Posterior cingulate gyrus (tissue), 11 donors: ENCODE measurements at places on chromosomes 4 and X.

DNA sequence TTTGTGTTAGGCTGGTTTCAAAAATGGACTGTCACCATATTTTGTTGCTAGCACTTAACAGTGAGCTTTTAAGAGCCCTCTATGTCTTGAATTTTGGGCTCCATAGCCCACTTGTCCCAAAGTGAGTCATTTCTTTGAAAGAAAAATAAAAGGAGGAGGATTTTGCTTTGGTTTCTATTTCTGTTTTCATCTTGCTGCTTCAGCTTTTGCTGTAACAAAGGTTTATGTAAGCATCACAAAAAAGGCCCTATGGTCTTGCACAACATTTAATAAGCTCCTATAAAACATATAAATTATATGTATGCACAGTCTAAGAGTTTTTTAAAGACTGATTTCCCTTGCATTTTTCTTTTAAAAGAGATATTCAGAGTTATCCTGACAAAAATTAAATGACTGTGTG is 105.2 kb downstream of the PHOX2B start:
- DNase-seq = no peak

DNA sequence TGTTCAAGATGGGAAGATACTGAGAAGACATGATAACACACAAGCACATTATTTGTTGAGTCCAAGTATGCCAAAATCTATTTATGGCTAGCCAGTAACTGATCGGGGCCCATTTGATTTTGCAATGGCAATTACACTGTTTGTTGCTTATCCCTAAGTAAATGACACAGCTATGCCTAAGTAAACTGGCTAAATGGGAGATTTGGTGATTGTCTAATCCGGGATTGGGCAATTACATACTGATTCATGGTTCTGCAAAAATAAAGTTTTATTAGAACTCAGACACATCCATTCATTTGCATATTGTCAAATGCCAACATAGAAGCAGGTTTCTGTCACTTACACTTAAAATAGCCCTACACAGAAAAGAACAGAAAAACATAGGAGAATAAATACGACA is 140.2 kb upstream of the TBL1X start:
- no peak for DNase-seq

DNA sequence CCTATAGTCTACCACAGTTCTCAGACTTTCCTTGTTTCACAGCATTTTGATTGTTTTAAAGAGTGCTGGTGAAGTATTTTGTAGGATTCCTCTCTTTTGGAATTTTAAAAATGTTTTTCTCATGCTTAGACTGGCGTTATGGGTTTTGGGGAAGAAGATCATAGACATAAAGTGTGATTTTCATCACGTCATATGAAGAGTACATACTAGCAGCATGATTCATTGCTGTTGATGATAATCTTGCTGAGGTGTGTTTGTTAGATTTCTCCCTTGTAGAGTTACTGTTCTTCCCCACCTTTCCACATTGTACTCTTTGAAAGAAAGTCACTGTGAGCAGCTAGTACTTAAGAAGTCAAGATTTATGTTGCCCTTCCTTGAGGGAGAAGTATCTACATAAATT is 396.1 kb upstream of the GNPDA2 start:
- DNase-seq = no peak

GRCh38 chrX:70032792-70033191 is 16.9 kb downstream of the AWAT2 start:
- DNase-seq = no peak

DNA sequence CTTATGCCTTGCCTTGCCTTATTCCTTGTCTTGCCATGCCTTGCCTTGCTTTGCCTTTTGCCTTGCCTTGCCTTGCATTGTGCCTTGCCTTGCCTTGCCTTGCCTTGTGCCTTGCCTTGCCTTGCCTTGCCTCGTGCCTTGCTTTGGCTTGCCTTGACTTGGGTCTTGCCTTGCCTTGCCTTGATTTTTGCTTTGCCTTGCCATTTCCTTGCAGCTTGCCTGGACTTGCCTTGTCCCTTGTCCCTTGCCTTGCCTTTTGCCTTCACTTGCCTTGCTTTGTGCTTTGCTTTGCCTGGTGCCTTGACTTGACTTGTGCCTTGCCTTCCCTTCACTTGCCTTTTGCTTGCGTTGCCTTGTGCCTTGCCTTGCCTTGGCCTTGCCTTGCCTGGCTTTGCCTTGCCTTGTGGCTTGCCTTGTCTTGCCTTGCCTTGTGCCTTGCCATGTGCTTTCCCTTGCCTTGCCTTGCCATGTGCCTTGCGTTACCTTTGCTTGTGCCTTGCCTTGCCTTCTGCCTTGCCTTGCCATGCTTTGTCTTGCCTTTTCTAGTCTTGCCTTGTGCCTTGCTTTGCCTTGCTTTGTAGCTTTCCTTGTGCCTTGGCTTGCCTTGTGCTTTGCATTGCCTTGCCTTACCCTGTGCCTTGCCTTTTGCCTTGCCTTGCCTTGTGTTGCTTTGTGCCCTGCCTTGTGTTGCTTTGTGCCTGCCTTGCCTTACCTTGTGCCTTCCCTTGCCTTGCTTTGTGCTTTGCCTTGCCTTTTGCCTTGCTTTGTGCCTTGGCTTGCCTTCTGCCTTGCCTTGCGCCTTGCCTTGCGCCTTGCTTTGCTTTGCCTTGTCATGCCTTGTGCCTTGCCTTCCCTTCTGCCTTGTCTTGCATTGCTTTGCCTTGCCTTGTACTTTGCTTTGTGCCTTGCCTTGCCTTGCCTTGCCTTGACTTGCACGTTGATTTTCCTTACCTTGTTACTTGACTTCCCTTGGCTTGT is 92.8 kb downstream of the TAB3 start:
- no peak for DNase-seq

DNA sequence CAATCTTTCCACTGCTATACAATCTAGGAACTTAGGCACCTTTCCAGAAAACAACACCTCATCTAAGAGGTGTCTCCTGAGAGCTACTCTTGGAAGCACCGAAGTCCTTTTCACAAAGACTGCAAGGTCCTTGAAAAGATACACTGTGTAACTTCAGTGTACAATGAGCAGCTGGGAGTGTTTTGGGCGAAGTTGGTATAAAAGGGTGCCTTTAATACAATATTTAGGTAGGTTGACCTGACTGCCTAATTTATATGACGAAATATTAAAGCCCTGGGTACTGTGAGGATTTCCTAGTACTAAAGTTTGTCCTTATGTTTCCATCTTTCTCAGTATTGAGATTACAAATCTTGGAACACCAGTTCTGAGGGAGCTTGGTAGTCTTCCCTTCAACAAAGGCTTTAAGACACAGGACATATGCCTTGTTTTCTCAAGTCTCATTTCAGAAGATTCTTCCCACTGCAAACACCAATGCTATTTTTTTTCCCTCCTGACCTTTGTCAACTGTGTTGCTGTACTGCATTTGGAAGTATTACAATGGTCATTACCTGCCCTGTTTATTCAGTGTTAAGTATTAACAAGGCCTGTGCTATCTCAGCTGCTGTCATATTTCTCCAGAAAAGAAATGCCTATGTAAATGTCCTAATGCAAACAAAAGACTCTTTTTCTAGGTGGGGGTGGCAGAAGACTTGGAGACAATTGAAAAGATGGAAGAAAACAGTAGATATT is 134.2 kb downstream of the MAML3 start:
- no peak for DNase-seq

GRCh38 chr4:175562542-175562941 is 249.5 kb downstream of the GPM6A start:
- no peak for DNase-seq

DNA sequence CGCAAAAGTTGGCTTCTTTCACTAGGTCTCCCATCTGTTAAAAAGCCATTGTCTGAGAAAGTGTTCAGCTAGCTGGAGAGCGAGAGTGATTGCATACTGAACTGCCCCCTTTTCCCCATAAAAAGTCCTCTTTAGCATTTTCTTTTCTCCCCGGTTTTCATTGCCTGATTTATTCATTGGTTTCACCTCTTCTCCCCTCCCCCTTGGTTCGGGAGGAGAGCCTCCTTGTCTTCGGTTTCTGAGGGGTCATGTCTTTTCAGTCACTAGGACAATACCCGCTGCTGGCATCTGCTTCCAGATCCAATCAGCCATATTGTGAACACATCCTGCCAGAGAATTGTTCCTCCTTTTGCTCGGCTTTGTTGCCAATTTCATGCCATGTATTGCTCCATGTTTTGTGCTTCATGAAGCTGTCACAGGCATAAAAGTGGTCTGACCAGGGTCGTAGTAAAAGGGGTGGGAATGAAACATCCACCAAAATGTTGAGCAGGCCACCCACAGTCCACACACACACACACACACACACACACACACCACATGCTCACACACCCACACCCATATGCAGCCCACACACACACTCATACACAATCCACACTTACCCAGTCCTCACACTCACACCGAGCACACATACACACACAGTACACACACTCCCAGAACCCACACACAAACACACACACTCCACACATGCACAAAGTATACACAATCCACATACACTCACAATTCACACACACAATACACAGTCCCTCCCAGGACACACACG is 136.0 kb downstream of the NKX6-1 start:
- no peak for DNase-seq

DNA sequence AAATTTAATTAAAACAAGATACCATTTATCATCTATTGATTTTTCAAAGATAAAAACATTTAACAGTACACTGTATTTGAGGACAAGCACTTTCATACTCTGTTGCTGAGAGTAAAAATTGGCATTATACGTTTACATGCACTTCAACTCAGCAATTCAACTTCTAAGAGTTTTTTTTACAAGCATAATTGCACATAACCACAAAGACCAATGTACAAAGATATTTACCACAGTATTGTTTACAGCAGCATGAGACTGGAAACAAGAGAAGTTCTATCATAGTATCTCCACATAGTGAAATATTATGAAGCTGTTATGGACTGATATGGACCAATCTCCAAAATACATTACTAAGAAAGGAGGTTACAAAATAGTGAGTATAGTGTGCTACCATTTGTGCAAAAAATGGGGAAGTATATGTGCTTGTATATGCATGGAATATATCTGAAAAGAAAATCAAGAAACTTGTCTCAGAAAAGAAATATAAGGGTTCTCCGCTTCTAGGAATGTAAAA is 10.9 kb downstream of the GAB3 start:
- DNase-seq = no peak

GRCh38 chr4:144597171-144597570 is 48.8 kb upstream of the HHIP start:
- no peak for DNase-seq

DNA sequence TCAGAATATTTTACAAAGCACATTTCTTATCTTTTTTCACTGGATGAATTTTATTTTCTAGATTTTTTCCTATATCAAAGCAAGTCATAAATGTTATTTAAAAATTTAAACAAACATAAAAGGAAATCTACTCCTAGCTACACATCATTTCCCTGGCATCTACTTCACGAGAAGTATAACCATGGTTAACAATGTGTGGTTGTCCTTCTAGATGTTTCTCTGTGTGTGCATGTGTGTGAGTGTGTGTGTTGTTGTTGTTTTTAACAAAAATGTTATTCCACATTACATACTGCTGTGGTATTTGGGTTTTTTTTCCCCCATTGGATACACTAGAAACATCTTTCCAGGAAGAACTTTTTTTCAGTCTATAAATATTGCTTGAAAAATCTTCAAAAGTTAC is 103.1 kb downstream of the CHIC2 start:
- DNase-seq = no peak

DNA sequence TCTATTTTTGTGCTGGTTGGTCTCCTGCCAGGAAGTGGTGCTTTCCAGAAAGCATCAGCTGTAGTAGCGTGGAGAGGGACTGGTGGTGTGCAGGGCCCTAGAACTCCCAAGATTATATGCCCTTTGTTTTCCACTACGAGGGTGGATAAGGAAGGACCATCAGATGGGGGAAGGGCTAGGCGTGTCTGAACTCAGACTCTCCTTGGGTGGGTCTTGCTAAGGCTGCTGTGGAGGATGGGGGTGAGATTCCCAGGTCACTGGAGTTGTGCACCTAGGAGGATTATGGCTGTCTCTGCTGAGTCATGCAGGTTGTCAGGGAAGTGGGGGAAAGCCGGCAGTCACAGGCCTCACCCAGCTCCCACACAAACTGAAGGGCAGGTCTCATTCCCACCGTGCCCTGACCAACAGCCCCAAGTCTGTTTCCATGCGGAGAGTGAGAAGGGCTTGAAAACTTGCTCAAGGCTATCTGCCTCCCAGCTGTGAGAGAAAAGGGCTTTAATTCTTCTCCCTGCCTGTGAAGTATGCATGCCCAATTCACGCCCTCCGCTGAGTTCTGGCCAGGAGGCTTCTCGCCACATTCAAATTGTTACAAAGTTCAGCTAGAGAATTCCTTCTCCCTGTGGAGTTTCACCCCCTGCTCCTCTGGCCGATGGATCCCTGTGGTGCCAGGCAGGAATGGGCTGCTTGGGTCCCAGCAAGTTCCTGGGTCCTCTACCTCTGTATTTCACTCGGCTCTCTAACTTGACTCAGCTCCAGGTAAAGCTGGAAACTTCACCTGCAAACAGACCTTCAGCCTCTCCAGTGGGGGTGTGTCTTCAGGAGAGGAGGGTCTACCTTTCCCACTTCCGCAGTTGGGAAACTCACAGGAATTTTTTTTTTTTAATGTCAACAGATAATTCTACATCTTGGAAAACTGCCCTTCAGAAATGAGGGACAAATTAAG is 7.7 kb upstream of the CSTF2 start:
- no peak for DNase-seq

DNA sequence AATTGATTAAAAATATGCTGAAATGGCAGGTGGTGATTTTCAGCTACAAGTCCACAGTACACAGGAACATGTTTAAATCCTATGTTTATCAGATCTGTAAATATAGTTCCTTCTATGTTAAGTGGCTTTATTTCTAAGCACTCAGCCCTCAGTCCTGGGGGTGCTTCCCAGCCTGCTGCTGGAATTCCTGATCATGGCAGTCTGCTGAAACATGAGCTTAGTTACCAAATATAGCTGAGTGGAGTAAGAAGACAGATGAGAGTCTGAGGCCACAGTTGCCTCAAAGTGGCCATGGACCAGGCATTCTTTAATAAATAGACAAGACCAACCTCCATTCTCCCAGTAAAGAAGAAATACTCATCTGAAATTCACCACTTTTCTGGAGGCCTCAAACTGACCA is 17.1 kb upstream of the DDX60 start:
- DNase-seq = no peak

DNA sequence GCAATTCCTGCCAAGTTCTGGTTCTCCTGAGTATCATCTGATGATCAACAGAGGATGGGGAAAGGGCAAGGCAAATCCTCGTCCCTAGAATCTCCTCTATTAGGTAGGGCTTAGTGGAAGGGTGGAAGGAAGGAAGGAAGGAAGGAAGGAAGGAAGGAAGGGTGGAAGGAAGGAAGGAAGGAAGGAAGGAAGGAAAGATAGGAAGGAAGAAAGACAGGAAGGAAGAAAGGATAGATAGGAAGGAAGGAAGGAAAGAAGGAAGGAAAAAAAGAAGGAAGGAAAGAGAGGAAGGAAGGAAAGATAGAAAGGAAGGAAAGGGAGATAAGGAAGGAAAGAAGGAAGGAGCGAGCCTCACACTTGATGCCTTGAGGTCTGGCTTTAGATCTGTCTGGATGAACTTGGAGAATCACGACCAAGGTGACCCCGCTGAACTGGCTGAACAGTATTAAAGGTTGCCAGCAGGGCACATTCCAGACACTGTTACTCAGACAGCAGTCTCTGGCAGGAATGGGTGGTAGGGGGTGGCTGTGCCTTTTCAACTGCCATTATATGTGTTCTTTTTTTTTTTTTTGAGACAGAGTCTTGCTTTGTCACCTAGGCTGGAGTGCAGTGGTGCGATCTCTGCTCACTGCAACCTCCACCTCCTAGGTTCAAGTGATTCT is 57.1 kb downstream of the MAP7D2 start:
- DNase-seq = no peak

GRCh38 chrX:32644476-32645245 is 566.7 kb downstream of the DMD start:
- no peak for DNase-seq
